ENCODE measurements at places on chromosomes 1 and 21.

- no peak for DNase-seq
Measured at GRCh38 chr1:20416706-20417105, 69.3 kb downstream of the CAMK2N1 start.

DNA sequence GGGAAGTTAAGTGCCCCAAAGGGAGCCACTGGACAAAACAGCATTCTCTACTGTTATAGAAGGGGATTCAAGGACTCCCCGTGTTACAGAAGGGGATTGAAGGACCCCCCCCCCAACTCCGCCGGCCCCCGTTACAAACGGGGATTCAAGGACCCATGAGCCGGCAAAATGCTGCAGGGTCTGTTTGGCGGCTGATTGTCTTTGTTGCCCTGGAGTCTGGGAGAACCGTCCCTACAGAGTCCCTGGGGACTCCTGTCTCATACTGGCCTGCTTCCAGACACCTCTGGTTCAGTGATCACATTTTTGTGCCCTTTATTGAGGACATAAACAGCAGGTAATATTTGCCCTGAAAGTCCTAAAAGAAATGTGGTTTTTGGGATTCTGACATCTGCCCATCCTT is 96.4 kb downstream of the SYF2 start:
- DNase-seq = no peak

DNA sequence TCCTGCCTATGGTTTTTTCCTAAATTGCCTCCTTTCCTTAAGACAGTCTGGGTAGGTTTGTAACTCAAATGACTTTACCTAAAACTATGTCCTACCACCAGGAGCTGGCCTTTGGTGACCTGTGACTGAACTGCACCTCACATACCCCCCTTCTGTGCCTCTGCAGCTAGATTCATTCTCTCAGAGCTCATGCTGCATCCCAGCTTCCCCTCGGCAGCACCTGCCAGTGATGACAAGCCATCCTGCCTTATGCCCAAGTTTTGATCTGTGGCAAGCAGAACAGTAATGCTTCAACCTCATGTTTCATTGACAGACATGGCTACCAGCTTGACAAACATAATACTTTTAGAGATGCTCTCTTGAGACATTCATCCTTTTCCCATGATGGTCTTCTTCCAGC is 141.9 kb downstream of the TSEN15 start:
- no peak for DNase-seq

DNA sequence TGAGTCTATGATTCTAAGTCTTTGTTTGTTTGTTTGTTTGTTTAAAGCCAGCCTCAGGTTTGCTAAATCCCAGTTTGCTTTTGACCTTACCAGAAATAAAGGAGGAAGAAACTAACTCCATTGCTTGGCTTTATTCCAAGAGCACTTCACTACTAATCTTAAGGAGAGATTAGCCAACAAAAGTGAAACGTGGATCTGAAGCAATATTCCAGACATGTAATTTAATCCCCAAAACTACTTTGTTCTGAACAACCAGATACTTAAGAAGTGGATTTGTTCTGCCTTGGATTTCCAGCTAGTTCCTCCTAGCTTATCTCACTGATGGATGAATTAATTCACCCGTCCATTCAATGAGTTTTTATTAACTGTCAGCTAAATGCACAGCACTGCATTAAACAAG is 15.9 kb upstream of the CEP350 start:
- peak; percentile 73 for DNase-seq

GRCh38 chr21:25398630-25399029 is 208.7 kb downstream of the MRPL39 start:
- no peak for DNase-seq

- no peak for DNase-seq
Measured at GRCh38 chr1:53400761-53401674, 58.2 kb upstream of the DMRTB1 start.

GRCh38 chr1:12208271-12208670 is 21.6 kb upstream of the VPS13D start:
- no peak for DNase-seq

DNA sequence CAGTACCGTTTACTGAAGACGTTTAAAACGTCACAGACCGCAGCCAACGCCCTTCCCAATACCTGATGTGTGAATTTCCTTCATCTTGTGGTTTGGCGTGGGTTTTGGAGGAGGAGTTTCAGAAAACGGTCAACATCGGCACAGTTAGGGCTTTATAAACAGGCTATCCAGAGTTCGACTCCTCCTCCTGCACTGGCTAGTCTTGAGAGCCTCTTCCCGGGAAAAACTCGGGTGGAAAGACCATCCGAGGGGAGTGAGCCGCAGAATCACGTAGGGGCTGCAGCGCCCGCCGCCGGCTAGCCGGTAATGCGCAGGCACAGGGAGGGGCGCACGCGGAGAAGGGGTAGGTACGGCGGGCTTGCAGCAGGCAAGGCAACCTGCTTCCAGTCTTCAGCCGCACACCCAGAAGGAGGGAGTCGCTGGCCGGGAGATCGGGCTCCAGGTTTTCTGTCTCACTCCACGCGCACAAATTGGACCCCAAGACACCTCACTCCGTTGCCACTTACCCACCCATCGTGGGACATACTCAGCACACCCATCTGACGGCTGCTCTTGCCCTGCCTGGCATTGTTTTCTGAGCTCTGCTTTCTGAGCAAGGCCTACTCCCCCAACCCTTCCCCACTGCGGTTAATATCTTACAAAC is 25.4 kb downstream of the SLC19A2 start:
- no peak for DNase-seq

DNA sequence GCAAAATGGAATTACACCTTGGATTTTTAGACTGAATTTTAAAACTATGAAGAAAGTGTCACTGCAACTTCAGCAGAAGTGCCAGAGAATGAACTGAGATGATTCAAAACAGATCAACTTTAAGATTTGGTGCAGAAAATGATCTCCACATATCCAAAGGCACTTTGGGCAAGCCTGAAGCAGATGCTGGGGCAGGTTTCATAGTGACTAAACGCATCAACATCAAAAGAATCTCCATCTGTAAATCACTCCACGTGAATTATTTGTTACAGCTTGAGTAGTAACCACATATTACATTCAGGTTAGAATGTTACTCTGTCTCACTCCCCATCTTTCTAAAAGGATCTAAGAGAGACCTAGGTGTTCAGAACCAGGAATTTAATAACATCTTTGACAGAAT is 329.0 kb upstream of the ESRRG start:
- DNase-seq = no peak

DNA sequence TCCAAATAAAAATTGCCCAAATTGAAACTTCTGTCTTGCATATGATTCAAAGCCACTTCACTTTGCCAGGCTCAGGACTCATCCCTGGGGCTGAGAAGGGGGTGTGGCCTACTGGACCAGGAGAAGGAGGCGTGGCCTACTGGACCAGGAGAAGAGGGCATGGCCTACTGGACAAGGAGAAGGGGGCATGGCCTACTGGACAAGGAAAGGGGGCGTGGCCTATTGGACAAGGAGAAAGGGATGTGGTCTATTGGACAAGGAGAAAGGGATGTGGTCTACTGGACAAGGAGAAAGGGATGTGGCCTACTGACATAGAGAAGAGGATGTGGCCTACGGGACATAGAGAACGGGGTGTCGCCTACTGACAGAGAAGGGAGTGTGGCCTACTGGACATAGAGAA is 405.3 kb downstream of the RRAGC start:
- DNase-seq = peak; percentile 13

GRCh38 chr1:67713057-67713846 is 28.3 kb downstream of the GADD45A start:
- peak; percentile 85 for DNase-seq

- DNase-seq = peak; percentile 54
Measured at GRCh38 chr21:25283720-25284119, 323.6 kb downstream of the MRPL39 start.

DNA sequence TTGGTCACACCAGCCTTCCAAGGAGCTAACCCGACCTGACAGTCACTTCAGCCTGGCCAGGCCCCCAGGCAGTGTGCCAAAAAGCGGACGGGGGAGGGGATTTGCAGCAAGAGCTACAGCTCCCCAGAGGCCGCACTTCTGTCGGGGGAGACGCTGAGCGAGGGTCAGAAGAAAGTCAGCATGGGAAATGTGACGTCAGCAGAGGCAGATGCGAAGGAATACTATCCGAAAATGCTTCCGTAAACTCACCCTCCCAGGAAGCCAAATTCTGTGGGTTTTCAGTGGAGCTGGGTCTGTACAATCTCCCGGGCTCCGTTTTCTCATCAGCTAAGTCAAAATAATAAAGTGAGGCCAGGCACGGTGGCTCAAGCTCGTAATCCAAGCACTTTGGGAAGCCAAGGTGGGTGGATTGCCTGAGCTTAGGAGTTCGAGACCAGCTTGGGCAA is 28.5 kb upstream of the ECE1 start:
- no peak for DNase-seq

- peak; percentile 56 for DNase-seq
Measured at GRCh38 chr1:21200767-21201166, 24.1 kb upstream of the EIF4G3 start.

DNA sequence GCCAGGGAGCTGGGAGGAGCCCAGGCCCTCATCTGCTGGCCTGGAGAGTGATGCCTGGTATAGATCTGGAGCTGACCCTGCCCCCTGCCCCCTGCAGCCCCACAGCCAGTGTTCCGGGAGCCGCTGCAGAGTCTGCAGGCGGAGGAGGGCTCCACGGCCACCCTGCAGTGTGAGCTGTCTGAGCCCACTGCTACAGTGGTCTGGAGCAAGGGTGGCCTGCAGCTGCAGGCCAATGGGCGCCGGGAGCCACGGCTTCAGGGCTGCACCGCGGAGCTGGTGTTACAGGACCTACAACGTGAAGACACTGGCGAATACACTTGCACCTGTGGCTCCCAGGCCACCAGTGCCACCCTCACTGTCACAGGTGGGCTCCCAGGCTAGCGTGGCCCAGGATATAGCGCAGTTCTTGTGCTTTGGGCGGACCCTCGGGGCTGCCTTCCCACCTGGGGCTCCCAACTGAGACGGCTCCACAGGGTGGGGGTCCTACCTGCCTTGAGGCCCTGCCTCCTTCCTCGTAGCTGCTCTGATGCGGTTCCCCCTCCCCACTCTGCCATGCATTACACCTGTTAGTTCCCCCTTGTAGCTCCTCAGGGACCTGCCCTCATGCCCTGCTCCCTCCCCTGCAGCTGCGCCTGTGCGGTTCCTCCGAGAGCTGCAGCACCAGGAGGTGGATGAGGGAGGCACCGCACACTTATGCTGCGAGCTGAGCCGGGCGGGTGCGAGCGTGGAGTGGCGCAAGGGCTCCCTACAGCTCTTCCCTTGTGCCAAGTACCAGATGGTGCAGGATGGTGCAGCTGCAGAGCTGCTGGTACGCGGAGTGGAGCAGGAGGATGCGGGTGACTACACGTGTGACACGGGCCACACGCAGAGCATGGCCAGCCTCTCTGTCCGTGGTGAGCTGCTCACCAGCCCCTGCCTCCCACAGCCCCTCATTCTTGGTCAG is 98.7 kb downstream of the OBSCN start:
- DNase-seq = no peak

DNA sequence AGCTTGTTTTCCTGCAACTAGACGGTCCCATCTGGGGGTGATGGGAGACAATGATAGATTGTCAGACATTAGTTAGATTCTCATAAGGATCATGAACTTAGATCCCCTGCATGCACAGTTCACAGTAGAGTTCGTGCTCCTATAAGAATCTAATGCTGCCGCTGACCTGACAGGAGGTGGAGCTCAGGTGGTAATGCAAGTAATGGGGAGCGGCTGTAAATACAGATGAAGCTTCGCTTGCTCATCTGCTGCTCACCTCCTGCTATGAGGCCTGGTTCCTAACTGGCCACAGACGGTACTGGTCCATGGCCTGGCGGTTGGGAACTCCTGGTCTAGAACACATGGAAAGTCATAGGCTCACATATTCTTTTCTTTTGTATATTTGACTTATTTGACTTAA is 42.0 kb downstream of the NIBAN1 start:
- DNase-seq = no peak

- no peak for DNase-seq
Measured at GRCh38 chr1:63343922-63344321, 21.6 kb downstream of the FOXD3 start.

- peak; percentile 82 for DNase-seq
Measured at GRCh38 chr1:109792056-109792831, 28.5 kb upstream of the EPS8L3 start.

DNA sequence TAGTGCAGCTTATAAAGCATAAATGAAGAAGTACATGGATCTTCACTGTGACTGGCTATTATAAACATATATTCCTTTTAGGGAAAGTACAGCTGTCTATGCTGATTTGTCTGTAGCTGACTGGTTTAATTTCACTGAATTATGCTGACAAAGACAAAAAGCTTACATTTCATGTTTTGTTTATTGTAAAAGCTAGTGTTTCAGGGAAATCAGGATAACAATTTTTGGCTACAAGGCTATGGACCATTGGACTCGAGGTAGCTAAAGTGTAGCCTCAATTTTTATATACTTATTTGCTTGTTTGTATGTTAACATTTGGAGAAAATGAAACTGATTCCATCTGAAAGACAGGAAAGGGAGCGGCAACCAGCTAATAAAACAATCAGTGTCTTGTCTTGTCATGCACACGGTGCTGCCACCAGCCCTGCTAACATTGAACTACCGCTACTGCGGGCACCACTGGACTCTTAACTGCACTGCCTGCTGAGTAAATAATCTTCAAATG is 480.2 kb downstream of the COL11A1 start:
- peak; percentile 20 for DNase-seq

- no peak for DNase-seq
Measured at GRCh38 chr1:2248854-2249558, 20.9 kb downstream of the SKI start.

DNA sequence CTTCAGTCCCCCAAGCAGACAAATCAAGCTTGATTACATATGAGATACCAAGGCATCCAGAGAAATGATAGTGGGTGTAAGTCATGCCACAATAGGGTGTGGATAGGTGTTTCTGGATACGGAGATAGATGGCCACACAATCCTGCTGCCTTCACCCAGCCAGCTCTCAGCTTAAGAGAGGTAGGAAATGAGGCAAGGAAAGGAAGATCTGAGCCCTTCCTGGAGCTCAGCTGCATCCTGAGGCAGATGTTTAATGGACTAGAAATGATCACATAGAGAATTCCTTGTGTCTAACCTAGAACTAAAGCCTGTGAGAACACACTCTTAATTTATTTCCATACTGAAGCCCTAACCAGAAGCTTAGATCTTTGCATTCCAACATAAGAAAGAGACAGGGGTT is 210.3 kb downstream of the ST6GALNAC3 start:
- DNase-seq = no peak

- no peak for DNase-seq
Measured at GRCh38 chr1:17293681-17294425, 14.1 kb upstream of the PADI4 start.

All from MCF 10A (cell line).